Hematopoietic multipotent progenitor cell treated with erythropoietin and hydrocortisone succinate and interleukin-3 and kit ligand, for 15 days (in vitro differentiated cells): ENCODE measurements at places on chromosomes 11 and 22.

- no peak for DNase-seq
Measured at GRCh38 chr11:1793081-1793480, 29.4 kb upstream of the CTSD start.

GRCh38 chr11:27184458-27185312 lies 144.1 kb downstream of the BBOX1 start:
- DNase-seq = no peak

DNA sequence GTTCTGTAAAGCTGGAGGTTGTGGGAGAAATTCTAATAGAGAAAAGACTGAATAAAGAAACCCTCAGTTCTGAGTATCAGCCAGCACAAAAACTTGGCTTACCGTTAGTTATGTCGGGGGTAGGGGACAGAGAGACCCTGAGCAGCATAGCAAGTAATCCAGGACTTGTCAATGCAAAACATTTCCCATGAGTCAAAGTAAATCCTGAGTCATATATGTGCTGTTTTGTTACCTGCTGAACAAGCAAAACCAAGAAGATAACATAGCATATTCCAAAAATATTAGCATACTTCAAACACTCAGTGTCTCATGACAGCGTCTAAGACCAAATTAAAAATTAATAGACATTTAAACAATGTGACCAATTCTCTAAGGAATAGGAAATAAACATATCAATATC lies 75.1 kb upstream of the LUZP2 start:
- DNase-seq = no peak

GRCh38 chr22:32080904-32081303 lies 37.8 kb downstream of the SLC5A1 start:
- DNase-seq = peak; percentile 11

GRCh38 chr11:86632499-86633269 lies 39.7 kb downstream of the ME3 start:
- DNase-seq = no peak

- no peak for DNase-seq
Measured at GRCh38 chr11:9250139-9250582, 15.0 kb downstream of the DENND5A start.

DNA sequence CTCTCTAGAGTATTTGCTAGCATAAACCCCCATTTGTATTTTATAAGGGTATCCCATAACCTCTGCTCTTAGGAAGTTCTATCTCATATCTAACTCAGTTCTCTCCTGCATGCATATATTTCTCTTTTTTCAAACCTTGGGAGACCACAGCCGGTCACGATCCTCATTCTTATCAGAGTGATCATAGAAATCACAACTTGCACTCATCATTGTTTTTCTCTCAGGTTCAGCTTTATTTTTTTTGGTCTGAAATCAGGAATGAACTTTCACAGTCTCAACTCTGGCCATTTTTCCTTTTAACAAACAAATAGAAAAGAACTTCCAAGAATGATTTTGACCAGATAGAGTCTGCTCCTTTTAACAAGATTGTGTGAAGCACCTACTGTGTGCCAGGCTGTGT lies 98.6 kb upstream of the BLID start:
- DNase-seq = no peak

DNA sequence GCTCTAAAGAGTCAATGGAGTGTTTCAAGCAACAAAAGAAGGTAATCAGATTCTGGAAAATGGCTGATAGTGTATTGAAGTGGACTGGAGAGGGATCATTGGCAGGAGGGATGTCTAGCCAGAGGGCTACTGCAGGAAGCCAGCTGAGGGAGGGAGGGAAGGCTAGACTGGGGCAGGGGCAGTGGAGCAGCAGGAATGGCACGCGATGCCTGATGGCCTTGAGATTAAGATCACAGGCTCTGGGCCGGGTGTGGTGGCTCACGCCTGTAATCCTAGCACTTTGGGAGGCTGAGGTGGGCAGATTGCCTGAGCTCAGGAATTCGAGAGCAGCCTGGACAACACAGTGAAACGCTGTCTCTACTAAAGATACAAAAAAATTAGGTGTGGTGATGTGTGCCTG lies 47.5 kb upstream of the PRDM11 start:
- no peak for DNase-seq

DNA sequence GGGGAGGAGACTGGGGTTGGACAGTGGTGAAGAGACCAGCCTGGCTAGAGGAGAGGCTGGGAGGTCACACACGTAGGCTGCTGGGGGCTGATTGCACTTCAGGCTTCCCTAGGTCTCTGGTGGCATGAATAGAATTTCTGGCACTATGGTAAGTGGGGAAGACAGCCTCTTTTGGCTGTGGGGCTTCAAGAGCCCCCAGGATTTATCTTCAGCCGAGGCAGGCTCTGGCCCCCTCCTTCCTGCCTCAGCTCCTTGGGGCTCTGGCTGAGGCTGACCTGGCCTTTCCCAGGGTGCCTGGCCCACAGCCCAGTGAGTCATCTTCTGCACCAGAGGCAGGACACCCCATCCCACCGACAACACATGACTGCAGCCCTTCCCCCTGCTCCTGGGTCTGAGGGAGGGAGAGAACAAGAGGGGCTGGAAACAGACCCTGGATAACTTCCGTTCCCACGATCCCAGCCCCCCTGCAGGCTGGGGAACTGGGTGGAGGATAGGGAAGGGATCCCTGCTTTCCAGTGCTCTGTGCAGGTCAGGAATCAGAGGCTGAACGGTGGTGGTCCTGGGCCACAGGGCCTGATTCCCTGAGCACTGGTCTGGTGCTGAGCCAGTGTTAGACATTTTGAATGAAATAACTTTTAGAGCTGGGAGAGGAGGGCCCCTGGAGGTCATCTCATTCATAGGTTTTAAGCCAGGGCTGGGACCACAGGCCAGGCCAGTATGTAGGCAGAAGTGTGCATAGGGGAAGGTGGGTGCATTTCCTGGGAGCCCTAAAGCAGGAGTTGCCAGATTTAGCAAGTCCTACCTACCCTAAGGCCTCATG lies 26.5 kb downstream of the ARHGEF17 start:
- DNase-seq = no peak

DNA sequence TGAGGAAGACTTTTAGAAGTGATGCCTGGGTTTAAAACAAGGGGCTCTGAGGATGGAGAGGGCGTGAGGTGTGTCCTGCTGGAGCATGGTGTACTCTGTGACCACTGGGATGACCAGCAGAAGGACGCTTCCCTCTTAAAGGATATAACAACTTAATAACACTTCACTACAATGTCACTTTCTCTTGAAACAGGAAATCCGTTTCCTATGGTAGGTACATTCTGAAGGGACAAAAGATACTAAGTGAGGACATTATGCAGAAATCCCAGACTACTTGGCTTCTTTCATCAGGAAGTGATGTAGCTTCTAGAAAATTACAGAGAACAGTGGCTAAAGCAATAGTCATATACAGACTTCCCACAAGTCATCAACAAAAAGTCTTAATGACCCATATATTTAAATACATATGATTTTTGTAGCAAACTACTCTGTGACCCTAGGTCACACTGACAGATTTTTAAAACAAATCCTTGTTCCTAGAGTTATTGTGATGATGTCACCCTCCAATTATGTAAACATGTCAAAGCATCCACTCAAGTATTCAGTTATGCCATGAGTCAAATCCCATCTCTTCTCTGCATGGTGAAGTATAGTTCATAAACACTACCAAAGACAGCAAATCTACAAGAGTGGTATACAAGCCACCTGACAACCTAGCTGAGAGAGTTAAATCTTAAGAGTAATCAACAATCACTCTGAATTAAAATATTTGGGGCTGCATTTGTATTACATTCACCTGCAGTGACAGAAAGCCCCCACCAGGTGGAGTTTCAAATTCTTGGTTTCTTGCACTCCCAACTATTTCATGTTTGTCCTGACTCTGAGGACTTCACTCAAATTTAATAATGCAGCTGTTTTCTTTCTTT lies 32.8 kb downstream of the PITPNB start:
- peak; percentile 68 for DNase-seq

DNA sequence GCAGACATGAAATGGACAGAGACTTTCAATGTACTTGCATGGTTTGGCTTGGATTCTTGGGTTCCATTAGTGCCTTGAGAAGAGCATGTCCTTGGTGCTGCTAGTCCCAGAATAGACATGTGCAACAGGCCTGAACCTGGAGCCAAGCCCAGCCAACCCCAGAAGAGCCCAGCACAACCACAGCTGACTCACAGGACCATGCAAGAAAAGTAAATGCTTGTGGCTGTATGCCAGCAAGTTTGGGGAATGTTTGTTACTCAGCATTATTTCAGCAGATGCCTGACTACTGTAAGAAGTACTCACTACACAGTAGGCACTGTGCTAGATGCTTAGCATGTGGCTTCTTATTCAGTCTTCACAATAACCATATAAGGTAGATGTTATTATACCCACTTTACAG lies 39.2 kb upstream of the HMGXB4 start:
- DNase-seq = no peak

GRCh38 chr11:6812390-6813005 lies 13.0 kb upstream of the OR6A2 start:
- peak; percentile 56 for DNase-seq

GRCh38 chr11:97786961-97787360 lies 1233.8 kb upstream of the CNTN5 start:
- DNase-seq = no peak

- DNase-seq = peak; percentile 34
Measured at GRCh38 chr22:50530877-50531545, 1.2 kb upstream of the TYMP start.

DNA sequence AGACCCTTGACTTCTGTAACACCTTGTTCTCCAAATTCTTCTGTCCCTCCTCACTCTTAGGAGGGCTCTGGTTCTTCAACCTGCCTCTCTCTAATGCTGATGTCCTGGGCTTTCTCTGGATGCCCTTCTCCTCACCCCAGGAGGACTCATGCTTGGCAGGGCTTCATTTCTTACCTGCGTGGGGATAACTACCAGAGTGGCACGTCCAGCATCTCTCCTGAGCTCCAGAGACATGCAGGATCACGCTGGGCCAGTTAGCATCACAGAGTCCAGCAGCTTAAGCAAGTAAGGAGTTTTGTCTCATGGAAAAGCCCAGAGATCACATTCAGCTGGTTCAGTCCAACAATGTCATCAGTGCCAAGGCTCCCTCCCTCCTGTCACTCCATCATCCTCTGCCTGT lies 36.4 kb downstream of the RTL6 start:
- no peak for DNase-seq

DNA sequence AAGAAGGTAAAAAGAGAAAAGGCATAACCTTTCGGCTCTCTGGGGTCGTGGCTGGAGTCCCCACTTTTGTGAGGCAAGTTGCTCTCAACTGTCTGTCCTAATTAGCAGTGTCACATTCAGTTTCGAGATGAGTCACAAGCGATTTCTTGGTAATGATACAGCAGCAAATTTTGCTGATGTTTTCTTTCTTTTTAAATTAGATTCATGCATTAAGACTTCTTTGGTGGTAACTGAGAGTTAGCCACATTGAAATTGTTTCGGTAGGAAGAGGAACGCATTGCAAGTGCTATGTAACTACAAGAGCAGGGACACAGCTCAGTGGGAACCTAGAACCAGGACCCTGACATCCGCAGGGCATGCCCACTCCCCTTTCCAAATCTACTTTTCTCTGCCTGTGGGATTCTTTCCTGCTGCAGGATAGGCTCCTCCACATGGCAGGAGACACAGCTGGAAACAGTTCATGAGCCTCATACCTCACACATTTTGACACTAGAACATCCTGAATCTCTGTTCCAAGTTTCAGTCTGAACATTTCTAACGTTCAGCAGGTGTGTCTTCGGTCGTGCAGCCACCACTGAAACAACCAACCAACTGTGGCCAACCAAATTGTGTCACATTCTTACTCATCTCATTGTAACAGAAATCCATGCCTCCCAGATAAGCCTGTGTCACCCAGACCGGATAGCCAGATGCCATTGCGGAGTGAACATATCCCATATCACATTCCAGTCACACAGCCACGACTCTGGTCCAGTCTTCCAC lies 987.6 kb downstream of the NTM start:
- DNase-seq = no peak

- no peak for DNase-seq
Measured at GRCh38 chr11:35042224-35042623, 96.7 kb upstream of the CD44 start.

DNA sequence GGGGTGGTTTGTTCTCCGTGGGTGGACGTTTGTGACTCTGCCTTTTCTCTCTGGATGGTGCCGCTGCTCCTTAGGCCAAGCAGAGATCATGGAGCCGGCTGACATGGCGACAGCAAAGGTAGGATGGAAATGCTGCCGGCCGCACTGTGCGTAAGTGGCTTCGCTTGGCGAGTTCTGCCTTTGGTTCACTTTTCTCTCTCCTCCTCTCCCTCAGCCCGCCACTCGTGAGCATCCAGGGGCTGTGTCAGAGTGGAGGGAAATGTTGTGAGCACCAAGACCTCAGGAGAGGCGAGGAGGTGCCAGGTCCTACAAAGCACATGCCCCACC lies 80.5 kb downstream of the GRAMD1B start:
- no peak for DNase-seq

GRCh38 chr11:10645212-10645795 lies 48.3 kb downstream of the IRAG1 start:
- DNase-seq = no peak

DNA sequence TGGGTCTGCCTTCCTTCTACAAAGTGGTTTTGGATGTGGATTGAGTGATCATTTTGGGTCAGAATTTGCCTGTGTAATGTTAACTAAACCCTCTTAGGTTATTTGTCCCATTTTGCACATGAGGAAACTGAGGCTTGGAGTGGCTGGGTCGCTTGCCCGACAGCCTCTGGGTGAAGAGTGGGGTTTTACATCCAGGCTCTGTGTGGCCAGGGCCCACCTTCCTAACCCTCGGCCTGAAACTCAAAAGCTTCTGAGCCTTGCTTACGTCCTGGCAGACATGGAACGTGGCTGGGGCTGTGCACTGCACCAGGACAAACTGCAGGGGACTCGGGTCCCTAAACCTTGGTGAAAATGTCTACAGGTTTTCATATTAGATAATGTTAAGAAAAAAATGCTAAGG lies 542.4 kb downstream of the TBC1D22A start:
- DNase-seq = no peak

GRCh38 chr22:38433871-38434270 lies 21.1 kb downstream of the KCNJ4 start:
- no peak for DNase-seq

- no peak for DNase-seq
Measured at GRCh38 chr11:118531597-118532084, 649 bp downstream of the TMEM25 start.

DNA sequence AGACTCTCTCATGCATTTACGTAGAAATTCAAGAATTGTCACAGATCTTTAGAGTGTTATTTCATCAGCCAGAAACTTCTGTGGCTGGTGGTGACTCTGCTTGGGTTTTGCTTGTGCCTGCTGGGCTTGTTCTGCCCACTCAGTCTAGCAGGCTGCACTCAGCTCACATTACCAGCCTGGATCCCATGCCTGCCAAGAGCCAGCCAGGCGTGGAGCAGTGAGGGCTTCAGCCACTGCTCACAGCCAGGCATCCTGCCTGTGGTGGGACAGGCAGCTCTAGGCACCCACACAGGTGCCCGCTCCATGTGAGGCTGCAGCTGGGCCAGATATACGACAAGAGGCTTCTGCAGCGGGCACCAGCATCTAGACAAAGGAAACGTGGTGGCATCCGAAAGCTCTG lies 1213.3 kb upstream of the RAG2 start:
- DNase-seq = no peak

DNA sequence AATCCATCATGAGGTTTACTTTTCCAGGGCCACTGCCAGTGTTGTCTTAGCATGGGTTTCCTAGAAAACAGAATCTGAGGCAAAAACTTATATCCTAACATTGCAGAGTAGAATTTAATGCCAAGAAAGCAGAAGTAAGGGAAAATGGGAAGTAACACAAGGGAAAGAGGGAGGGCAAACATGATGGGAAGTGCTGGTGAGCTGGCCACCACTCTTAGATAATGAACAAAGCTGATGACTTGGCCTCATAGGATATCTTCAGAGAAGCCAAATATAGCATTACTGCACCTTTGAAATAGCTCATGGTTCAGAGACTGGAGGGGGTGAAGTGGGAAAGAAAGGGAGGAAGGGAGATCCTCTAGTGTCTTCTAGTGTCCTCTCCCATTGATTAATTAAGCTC lies 24.8 kb upstream of the CALCB start:
- no peak for DNase-seq
